ENCODE measurements at places on chromosomes 13 and 19. TPM values are rescaled to one million over a fixed set of nuclear protein-coding genes. Genes with fewer than 3 reads are reported as not detected.

DNA sequence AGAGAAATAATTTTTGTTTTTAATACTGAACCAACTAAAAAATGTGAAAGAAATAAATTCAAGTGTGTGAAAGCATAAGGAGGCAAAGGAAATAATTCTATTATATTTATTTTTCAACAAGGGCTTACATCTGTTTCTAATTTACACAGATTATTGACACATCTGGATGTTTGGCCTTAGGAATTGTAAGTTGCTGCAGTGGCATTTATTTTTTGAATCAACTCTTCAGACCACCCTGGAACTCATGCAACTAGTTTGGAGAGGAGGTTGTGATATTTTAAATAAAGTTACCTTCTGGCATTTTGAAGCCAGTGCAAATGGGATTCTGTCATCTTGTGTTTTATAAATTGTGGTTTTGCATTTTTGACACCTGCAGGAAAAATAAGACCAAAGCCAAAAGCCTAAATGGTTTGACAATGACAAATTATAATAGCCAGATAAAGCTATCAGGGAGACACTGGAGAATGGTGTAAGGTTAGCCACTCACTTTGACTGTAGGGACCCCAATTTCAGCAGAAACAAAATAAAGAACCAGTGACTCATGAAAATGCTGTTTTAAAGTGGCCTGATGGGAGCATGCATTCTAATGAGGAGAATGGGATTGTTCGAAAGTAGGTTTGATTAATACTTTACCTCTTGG, 192.9 kb downstream of the KLF5 start:
- no peaks in the 10 kb centered on the region for H3K27me3 ChIP-seq
- H3K36me3 ChIP-seq = no peaks in the 10 kb centered on the region
- no peak for DNase-seq
- H3K4me3 ChIP-seq = no peak overlapping the region
- H3K4me1 ChIP-seq = no peaks in the 10 kb centered on the region

DNA sequence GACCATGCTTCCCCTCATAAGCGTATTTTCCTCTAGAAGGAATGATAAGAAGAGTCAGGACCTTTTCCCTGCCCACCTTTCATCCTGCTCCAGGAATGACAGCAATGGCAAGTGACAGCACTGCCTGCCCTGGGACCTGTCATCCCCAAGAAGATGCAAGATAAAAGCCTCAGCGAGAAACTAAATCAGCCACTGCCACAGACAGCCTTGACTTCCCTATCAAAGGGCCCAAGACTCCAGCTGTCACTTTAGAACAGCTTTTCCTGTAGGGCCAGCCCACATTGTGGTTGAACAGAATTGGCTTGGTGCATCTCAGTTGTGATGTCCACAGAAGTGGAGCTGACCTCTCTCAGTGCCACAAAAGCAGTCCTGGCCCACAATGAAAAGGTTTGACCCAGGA, 1.1 kb downstream of the RAB8A start:
- H3K27ac ChIP-seq = peak overlapping the region; percentile 99
- peaks cover 37% of the 10 kb centered on the region for H3K4me1 ChIP-seq
- no peaks in the 10 kb centered on the region for H3K27me3 ChIP-seq
- H3K4me3 ChIP-seq = peak overlapping the region; percentile 98
- no peak for DNase-seq

DNA sequence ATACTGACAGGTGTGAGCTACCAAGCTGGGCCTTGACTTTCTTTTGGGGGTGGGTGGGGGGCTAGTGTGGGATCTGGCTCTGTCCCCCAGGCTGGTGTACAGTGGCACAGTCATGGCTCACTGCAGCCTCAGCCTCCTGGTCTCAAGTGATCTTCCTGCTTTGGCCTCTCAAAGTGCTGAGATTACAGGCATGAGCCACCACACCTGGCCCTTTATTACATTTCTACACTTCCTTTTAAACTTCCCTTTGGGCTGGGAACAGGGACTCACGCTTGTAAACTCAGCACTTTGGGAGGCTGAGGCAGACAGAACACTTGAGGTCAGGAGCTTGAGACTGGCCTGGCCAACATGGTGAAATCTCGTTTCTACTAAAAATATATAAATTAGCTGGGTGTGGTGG, 12.0 kb downstream of the FTL start:
- no peak overlapping the region for H3K4me3 ChIP-seq
- DNase-seq = no peak
- H3K27me3 ChIP-seq = no peaks in the 10 kb centered on the region
- H3K27ac ChIP-seq = no peak overlapping the region
- peaks cover 4% of the 10 kb centered on the region for H3K36me3 ChIP-seq
- H3K4me1 ChIP-seq = peaks cover 5% of the 10 kb centered on the region

GRCh38 chr19:42386974-42387707, 3.0 kb downstream of the CNFN start:
- peak; percentile 82 for DNase-seq
- H3K4me3 ChIP-seq = peak overlapping the region; percentile 88
- H3K4me1 ChIP-seq = peaks cover 9% of the 10 kb centered on the region
- H3K27me3 ChIP-seq = peaks cover 18% of the 10 kb centered on the region

DNA sequence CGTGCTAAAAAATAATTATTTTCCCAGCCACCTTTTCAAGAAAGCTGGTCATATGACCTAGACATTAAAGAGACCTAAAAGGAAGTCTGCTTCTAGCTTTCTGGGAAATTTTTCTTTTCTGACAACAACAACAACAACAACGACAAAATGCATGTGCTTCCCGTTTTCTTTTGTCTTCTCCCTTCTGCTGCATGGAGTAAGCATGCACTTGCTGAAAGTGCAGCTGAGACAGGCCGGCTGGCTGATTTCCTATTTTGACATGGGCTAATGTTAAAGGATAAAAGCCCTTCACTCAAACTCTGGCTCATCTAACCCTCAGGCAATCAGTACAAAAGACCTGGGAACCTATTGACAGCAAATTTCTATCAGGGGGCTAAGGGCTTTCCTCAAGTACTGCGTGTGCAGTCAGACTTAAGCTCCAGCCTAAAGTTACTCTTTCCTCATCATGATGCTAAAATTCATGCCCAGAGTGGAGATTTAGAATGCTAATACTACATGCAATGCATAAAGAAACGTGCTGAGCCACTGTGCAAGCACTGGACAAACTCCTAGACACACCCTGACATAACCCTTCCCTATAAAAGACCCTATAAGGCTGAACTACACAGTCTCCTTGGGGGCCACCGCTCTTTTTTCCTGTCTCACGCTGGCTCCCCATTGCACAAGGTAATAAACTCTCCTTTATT, 811.1 kb downstream of the UQCRFS1 start:
- H3K27me3 ChIP-seq = peaks cover 15% of the 10 kb centered on the region
- H3K4me1 ChIP-seq = peaks cover 25% of the 10 kb centered on the region
- no peak overlapping the region for H3K27ac ChIP-seq
- H3K36me3 ChIP-seq = peaks cover 12% of the 10 kb centered on the region

GRCh38 chr19:29372461-29372860, 153.3 kb upstream of the VSTM2B start:
- H3K36me3 ChIP-seq = no peaks in the 10 kb centered on the region
- no peaks in the 10 kb centered on the region for H3K4me1 ChIP-seq
- H3K27me3 ChIP-seq = peaks cover 12% of the 10 kb centered on the region
- H3K27ac ChIP-seq = no peak overlapping the region
- no peak for DNase-seq

DNA sequence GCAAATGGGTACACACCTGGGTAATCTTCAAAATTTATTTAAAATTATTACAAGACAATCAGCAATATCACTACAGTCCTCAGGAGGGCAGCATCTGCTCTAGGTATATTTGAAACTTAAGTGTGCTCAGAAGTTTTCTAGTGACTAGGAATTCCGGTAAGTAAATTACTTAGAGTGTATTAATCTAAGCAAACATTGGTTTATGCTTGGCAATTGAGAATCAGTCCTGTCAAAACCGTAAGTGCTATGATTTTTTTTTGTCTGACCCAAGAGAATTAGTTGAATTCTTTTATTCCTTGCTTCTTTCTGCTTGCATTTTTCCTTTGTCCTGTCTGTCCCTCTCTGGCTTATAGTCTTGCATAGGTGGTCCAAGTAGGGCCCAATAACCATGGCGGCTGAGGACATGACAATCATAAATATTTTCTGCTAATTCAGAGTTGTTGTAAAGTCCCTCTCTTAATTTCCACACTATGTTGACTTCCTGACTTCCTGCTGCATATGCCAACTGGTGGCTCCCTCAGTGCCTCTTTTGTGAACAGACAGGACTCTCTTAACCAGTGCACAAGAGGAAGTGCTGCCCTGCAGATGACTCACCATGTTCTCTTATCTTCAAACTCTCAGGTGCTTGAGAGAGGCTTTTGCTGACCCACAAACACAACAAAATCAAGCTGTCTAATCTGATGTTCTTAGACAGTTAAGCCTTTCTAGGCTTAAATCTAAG, 82.2 kb downstream of the SLAIN1 start:
- H3K36me3 ChIP-seq = no peaks in the 10 kb centered on the region
- H3K4me3 ChIP-seq = no peak overlapping the region
- peak; percentile 19 for DNase-seq
- no peaks in the 10 kb centered on the region for H3K27me3 ChIP-seq
- H3K27ac ChIP-seq = no peak overlapping the region

DNA sequence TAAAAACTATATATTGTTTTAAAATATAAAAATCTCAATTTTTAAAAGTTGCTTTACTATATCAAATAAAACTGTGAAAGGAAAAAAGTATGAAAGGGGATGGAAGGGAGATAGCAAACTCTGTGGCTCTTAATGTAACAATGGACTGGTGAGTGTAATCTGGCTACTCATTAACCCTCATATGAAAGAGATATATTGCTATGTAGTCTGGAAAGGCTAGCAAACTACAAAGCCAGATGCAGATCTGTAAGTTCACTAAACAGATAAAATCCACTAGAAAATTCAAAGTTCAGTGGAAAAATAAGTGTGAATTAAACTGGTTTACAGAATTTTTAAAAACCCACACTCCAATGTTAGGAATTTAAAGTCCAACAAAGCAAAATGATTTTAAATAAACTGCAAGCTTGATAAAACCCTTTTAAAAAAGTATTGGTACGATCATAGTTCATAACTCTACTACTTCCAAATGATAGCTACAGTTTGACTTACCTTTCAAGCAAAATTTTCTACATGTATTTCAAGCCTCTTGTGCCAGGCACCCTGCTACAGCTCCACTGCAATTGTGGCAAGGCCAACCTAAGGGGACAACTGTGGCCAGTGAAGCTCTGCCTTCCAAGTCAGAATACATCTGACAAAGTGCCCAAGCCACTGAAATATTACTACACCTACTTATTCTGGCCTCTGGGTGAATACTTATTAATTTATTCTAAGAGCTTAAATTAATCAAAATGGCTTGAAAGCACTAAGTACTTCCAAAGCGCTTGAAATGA, 647 bp upstream of the ELF1 start:
- peaks cover 4% of the 10 kb centered on the region for H3K36me3 ChIP-seq
- DNase-seq = no peak
- peak overlapping the region; percentile 62 for H3K4me3 ChIP-seq
- no peaks in the 10 kb centered on the region for H3K27me3 ChIP-seq
- peak overlapping the region; percentile 99 for H3K27ac ChIP-seq
- H3K4me1 ChIP-seq = peaks cover 33% of the 10 kb centered on the region

- H3K4me1 ChIP-seq = peaks cover 5% of the 10 kb centered on the region
- H3K36me3 ChIP-seq = no peaks in the 10 kb centered on the region
- no peak for DNase-seq
- no peak overlapping the region for H3K4me3 ChIP-seq
- H3K27me3 ChIP-seq = no peaks in the 10 kb centered on the region
These were observed 45.1 kb downstream of the NFIX start for GRCh38 chr19:13040232-13040947.

- peak overlapping the region; percentile 74 for H3K4me3 ChIP-seq
- peaks cover 54% of the 10 kb centered on the region for H3K4me1 ChIP-seq
- no peaks in the 10 kb centered on the region for H3K27me3 ChIP-seq
These were observed 13.1 kb upstream of the CD22 start for GRCh38 chr19:35315883-35316282.

DNA sequence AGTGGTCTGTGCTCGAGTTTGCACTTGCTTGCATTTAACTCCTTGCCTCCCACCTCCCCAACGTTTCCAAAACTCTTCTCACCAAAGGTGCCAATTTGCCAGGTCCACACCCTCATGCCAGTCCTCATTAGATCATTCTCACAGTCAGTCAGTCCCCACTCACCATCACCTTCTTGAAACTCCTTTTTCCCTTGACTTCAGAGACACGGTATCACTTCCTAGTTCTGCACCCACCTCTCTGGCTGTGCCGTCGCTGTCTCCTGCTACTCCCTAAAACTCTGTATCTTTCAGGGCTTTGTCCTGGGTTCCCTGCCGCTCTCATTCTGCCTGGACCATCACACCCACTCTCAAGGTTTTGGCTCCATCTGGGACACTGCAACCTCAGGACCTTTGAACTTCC, 19.6 kb downstream of the OLFM2 start:
- no peak overlapping the region for H3K27ac ChIP-seq
- peaks cover 8% of the 10 kb centered on the region for H3K4me1 ChIP-seq
- no peak for DNase-seq
- H3K27me3 ChIP-seq = peaks cover 50% of the 10 kb centered on the region

DNA sequence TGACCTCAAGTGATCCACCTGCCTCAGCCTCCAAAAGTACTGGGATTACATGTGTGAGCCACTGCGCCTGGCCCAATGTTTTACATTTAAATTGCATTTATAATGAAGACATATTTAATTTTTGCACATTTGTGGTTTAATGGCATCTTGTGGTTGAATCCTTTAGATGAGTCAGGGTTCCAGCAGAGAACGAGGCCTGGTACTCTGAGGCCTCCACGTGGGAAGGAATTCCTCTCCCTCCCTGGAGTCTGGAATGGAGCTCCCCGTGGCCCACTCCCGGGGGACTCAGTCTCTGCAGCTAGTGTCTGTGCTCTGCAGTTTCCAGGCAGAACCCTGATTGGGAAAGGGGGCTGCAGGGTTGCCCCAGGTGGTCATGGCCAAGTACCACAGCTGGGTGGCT, 24.2 kb downstream of the ZFR2 start:
- H3K36me3 ChIP-seq = no peaks in the 10 kb centered on the region
- no peaks in the 10 kb centered on the region for H3K27me3 ChIP-seq
- H3K4me1 ChIP-seq = no peaks in the 10 kb centered on the region
- no peak for DNase-seq

Gene CACNG6
- polyA plus RNA-seq = not detected

Gene C19orf67
- not detected for polyA plus RNA-seq

Gene DAND5
- not detected for polyA plus RNA-seq

Gene ZNF560
- not detected for polyA plus RNA-seq

Gene IRS2
- 1.5 TPM for polyA plus RNA-seq

Gene MYO1F
- 11.6 TPM for polyA plus RNA-seq

Gene EPS8L1
- not detected for polyA plus RNA-seq

Gene ZIM2
- polyA plus RNA-seq = not detected

Gene PET100
- polyA plus RNA-seq = 291 TPM
